ENCODE measurements at places on chromosomes 11 and 22.

DNA sequence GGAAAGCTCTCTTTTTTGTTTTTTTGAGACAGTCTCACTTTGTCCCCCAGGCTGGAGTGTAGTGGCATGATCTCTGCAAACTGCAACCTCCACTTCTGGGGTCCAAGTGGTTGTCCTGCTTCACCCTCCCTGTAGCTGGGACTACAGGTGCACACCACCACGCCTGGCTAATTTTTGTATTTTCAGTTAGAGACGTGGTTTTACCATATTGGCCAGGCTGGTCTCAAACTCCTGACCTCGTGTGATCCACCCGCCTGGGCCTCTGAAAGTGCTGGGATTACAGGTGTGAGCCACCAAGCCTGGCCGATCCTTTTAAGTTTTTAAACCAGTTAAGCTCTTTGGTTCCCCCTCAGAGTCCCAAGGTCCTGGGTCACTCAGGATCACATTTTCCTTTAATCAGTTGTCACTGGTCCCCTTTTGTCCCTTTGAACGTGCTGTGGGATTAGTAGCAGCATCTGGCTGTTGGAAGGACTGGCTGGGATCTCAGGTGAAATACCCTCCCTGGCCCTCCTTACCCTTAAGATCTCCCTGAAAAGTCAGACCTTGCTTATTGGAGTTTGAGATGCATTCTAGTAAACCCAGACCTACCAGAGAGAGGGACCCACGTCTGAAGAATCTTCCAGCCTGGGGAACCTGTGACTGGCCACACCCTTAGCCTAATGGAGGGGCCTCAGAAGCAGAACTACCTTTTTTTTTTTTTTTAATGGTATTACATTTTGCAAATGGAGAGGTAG is 8.1 kb downstream of the MALAT1 start:
- no peak for DNase-seq

- DNase-seq: no peak
Measured at GRCh38 chr11:130868086-130868710, 48.1 kb downstream of the SNX19 start.

- no peak for DNase-seq
Measured at GRCh38 chr11:76310832-76311595, 69.9 kb downstream of the THAP12 start.

DNA sequence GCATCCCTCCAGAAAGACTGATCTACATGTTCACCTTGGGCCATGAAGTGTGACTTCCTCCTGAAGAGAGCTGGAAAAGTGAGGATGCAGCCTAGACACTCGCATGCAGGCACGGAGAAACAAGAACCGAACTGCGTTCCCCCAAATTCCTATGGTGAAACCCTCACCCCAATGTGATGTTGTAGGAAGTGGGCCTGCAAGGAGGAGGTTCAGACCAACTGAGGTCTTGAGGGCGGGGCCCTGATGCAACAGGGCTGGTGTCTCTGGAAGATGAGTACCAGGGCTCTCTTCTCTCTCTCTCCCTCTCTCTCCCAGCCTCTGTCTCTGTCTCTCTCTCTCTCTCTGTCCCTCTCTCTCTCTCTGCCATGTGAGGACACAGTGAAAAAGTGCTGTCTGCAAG is 501.1 kb downstream of the BRD1 start:
- no peak for DNase-seq
